ENCODE measurements at places on chromosomes 1 and 21. TPM values are rescaled to one million over a fixed set of nuclear protein-coding genes. Genes with fewer than 3 reads are reported as not detected.

TSPEAR gene
- not detected for total RNA-seq

SHISAL2A gene
- 5.7 TPM for total RNA-seq

CSF3R gene
- not detected for total RNA-seq

P3H1 gene
- 48.1 TPM for total RNA-seq

FAM131C gene
- total RNA-seq, result 0.91 TPM

TRIM63 gene
- total RNA-seq, result not detected

OR10J1 gene
- not detected for total RNA-seq

FCER1A gene
- total RNA-seq, result not detected

ADGRB2 gene
- 0.07 TPM for total RNA-seq

ADAM30 gene
- not detected for total RNA-seq

PROK1 gene
- total RNA-seq, result not detected

ELAPOR1 gene
- total RNA-seq, result 11.9 TPM

RIPK4 gene
- total RNA-seq, result not detected

CD1B gene
- total RNA-seq, result not detected

UBL4B gene
- not detected for total RNA-seq

PCSK9 gene
- total RNA-seq, result not detected

SPOCD1 gene
- total RNA-seq, result not detected

KRTAP21-1 gene
- total RNA-seq, result not detected

AJAP1 gene
- not detected for total RNA-seq

RNF186 gene
- not detected for total RNA-seq

KDF1 gene
- total RNA-seq, result not detected

OR14K1 gene
- not detected for total RNA-seq

NPR1 gene
- not detected for total RNA-seq

SPATC1L gene
- total RNA-seq, result 4.8 TPM

CELSR2 gene
- total RNA-seq, result 4.0 TPM

TCHH gene
- total RNA-seq, result 0.14 TPM

SEC16B gene
- 0.42 TPM for total RNA-seq

CADM3 gene
- not detected for total RNA-seq

LEFTY2 gene
- total RNA-seq, result not detected

NFIA gene
- 5.4 TPM for total RNA-seq

CFHR5 gene
- total RNA-seq, result not detected

MPZL1 gene
- 12.4 TPM for total RNA-seq

ACTA1 gene
- not detected for total RNA-seq

GNAT2 gene
- total RNA-seq, result not detected

EXTL2 gene
- total RNA-seq, result 11.5 TPM

RPTN gene
- total RNA-seq, result not detected

FAM110D gene
- total RNA-seq, result not detected

TARBP1 gene
- total RNA-seq, result 44.9 TPM
